Substantia nigra (tissue), 51 donors: ENCODE measurements at places on chromosomes 7 and 10.

GRCh38 chr7:155038335-155038734 is 31.8 kb upstream of the HTR5A start:
- no peak for DNase-seq

DNA sequence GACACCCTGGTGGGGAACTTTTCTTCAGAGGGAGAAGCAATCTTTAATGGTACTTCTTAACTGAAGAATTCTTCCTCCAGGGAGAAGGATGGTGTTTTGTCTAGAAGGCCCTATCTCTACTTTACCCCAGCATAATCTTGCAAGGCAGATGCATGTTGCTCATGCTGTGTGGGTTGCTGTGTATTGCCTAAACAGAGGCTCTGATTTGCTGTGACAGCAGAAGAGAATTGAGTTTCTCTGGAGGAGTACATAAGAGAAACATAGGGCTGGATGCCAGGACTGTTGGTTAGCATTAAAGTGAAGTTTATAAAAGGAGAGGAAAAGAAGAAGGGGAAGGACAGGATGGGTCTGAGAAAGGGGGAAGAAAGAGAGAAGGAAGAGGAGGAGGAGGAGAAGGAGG is 248.1 kb upstream of the HPS1 start:
- no peak for DNase-seq

- DNase-seq: no peak
Observed at GRCh38 chr10:84510121-84510520, 181.7 kb downstream of the CCSER2 start.

GRCh38 chr10:77501846-77502261 is 135.8 kb downstream of the KCNMA1 start:
- DNase-seq: no peak

GRCh38 chr10:129641351-129641750 is 174.3 kb downstream of the MGMT start:
- no peak for DNase-seq

- DNase-seq: no peak
Observed at GRCh38 chr10:1316809-1317143, 260.6 kb downstream of the WDR37 start.

- no peak for DNase-seq
Observed at GRCh38 chr10:8568401-8568800, 513.9 kb downstream of the GATA3 start.

GRCh38 chr7:107994421-107995030 is 8.4 kb downstream of the LAMB1 start:
- no peak for DNase-seq

- DNase-seq: no peak
Observed at GRCh38 chr7:95509199-95509598, 23.5 kb downstream of the ASB4 start.

- DNase-seq: no peak
Observed at GRCh38 chr10:712089-712488, 22.6 kb upstream of the DIP2C start.
